Airway epithelial cell (primary cell): ENCODE measurements at places on chromosomes 1 and 21. TPM values are rescaled to one million over a fixed set of nuclear protein-coding genes. Genes with fewer than 3 reads are reported as not detected.

Gene TCEA3
- 4.4 and 8.5 TPM in 2 replicates for total RNA-seq

Gene WDR26
- 28.6 and 37.2 TPM in 2 replicates for total RNA-seq

Gene IL19
- not detected in 2 replicates for total RNA-seq

Gene KLHDC8A
- total RNA-seq = 0.14 TPM in 1 of 2 replicates, not detected in the other

Gene SYPL2
- not detected in 2 replicates for total RNA-seq

Gene CLEC20A
- 0.28 TPM in 1 of 2 replicates, not detected in the other for total RNA-seq

Gene SLC22A15
- total RNA-seq = 3.3 and 5.1 TPM in 2 replicates

Gene CCDC24
- 5.3 and 6.4 TPM in 2 replicates for total RNA-seq

Gene IFNGR2
- 57.6 and 72.9 TPM in 2 replicates for total RNA-seq

Gene MLLT11
- total RNA-seq = 17.5 and 20.9 TPM in 2 replicates

Gene LINGO4
- not detected in 2 replicates for total RNA-seq

Gene CLDN17
- 0.56 and 0.70 TPM in 2 replicates for total RNA-seq

Gene CDCA8
- total RNA-seq = 17.1 and 22.4 TPM in 2 replicates

Gene TMEM240
- 0.23 and 0.35 TPM in 2 replicates for total RNA-seq

Gene RSPH1
- 0.23 and 0.42 TPM in 2 replicates for total RNA-seq

Gene TMEM51
- 21.3 and 24.9 TPM in 2 replicates for total RNA-seq

Gene LRRC7
- total RNA-seq = not detected in 2 replicates

Gene KRTAP13-2
- not detected in 2 replicates for total RNA-seq

Gene SLC5A3
- 5.6 and 7.1 TPM in 2 replicates for total RNA-seq

Gene KNCN
- total RNA-seq = not detected in 2 replicates

Gene RGS18
- not detected in 2 replicates for total RNA-seq

Gene RHOU
- 0.07 and 0.19 TPM in 2 replicates for total RNA-seq

Gene PLEKHN1
- total RNA-seq = 13.5 and 16.1 TPM in 2 replicates
